Sigmoid colon (tissue), 7 donors: ENCODE measurements at places on chromosomes 3 and 15. TPM values are rescaled to one million over a fixed set of nuclear protein-coding genes. Genes with fewer than 3 reads are reported as not detected.

DNA sequence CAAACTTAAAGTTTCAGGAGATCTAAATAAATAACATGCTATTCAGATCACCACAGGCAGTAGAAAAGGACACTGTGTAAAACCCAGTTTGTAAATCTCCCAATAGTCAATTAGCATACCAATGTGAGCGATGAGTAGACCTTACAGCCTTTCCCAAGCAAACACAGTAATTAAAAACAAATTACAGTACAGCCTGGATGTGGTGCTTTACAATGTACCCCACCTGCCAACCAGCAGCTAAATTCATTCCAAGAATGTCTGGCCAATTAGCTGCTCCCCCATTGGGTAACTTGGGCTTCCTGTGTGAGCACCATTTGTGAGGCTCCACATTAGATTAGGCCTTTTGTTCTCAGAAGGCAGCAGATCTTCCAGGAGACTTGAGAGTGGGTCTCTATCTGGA lies 635.0 kb downstream of the TBL1XR1 start:
- H3K4me1 ChIP-seq = no peaks in the 10 kb centered on the region
- no peak for DNase-seq
- no peak overlapping the region for H3K4me3 ChIP-seq
- H3K36me3 ChIP-seq = no peaks in the 10 kb centered on the region
- H3K27ac ChIP-seq = no peak overlapping the region
- H3K27me3 ChIP-seq = no peaks in the 10 kb centered on the region

DNA sequence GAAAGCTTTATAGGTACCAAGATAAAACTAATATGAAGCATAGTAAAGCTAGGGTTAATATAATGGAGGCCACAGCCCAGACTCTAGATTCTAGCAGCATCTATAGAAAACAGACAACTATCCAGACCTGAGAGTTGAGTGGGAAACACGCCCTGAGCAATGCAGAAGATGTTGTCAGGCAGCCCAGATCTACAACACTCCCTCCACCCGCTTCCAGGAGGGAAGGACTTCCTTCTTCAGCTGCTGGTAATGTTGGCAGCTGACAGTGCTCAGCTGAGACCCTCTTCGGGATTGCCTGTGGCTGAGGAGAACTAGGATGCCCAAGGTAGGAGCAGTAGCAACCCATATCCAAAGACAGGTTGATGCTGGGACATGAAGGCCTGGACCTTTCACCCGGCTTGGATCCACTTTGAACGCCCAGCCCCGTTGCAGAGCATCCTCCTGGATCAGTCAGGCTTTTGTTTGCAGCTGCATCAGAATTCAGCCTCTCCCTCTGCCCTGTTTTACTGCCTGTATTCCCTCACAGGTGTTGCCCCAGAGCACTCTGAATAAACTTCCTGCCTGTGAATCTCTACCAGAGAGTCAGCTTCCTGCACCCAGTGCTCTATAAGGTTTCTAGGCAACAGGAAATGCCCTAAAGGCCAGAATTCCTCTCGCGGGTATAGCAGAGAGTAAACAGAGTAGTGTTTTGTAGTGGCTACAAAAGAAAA lies 174.7 kb upstream of the IL12A start:
- DNase-seq = no peak
- H3K27me3 ChIP-seq = no peaks in the 10 kb centered on the region

DNA sequence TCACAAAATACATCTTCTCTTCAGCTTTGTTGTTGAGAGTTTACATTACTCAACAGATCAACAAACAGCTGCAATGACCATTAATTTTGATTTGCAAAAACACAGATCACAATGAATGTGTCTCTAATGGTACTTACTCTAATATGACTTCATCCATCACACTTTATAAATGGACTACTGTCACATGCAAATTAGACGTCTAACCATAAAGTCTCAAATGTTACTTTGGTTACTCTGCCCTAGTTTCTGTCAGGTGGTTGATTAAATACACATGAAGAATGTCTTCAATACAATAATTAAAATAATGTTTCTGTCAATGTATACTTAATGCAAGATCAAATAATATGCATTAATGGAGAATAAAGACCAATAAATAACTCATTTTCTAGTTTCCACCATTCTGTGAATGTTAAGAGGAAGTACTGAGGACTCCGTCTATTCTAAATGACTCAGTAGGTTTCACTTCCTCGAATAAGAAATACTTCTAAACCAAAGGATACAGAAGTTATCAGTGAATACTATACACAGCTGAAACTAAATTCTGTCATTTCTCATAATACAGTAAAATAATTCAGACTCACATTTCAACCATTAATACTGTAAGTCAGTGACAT lies 145.8 kb downstream of the CBLB start:
- no peak for DNase-seq
- no peak overlapping the region for H3K4me3 ChIP-seq
- H3K27ac ChIP-seq = no peak overlapping the region
- H3K27me3 ChIP-seq = no peaks in the 10 kb centered on the region
- peaks cover 6% of the 10 kb centered on the region for H3K36me3 ChIP-seq
- no peaks in the 10 kb centered on the region for H3K4me1 ChIP-seq

DNA sequence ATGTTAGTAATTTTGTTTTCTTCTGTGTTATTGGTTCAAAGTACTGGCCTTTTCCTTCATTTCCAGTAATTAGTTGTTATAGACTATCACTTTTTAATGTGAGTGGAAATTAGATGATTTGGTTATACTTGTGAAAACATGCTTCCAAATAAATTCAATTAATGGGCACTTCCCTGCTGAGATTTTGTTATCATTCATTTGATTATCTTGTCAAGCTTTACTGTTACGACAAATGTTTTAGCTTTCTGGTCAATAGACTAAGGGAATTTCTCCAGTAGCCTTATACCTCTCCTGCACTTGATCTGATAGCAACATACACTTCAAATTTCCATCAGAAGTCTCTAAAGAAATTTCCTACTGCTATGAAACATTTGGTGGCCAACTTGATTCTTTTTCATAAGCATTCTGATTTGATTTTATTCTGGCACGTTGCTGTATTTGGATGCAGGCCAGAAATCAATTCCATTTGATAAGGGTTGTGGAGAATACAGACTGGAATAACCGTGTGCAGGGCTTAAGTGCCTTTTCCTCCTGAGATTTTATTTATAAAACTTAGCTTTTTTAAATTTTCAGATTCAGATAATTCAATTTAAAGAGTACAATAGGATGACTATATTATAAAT lies 573.8 kb upstream of the NAALADL2 start:
- H3K36me3 ChIP-seq = no peaks in the 10 kb centered on the region
- DNase-seq = no peak
- H3K4me1 ChIP-seq = no peaks in the 10 kb centered on the region
- no peak overlapping the region for H3K27ac ChIP-seq
- no peaks in the 10 kb centered on the region for H3K27me3 ChIP-seq
- no peak overlapping the region for H3K4me3 ChIP-seq

- H3K27ac ChIP-seq = no peak overlapping the region
- no peaks in the 10 kb centered on the region for H3K36me3 ChIP-seq
- DNase-seq = peak; percentile 59
- H3K27me3 ChIP-seq = peaks cover 9% of the 10 kb centered on the region
- no peak overlapping the region for H3K4me3 ChIP-seq
These were observed 48.8 kb downstream of the EPHB3 start for GRCh38 chr3:184610245-184610871.

DNA sequence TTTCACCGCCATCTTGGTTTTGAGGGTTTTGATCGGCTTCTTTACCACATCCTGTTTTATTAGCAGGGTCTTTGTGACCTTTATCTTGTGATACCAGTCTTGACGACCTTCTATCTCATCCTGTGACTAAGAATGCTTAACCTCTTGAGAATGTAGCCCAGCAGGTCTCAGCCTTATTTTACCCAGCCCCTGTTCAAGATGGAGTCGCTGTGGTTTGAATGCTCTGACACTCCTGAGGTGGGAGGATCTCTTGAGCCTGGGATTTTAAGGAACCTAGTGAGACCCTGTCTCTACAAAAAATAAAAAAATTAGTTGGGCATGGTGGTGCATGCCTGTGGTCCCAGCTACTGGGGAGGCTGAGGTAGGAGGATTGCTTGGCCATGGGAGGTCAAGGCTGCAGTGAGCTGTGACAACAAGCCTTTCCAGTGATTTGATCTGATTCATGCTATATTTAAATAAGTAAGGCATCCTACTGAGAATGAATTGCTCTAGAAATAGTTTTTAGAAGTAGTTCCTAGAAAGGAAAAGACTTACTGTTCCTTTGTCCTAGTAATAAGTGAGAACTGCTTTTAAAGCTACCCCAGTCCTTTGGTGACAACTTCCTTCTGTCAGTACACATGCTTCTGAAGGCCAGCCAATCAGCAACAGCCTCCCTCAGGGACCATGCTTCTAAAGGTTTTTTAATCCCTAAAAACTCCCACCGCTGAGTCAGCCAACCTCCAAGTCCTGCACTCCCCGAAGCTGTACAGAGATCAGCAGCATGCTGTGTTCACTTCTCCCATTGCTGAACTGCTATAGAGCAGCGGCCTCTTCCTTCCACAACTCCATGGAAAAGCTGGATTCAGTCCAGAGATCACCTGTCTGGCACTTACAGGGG lies 9.1 kb upstream of the CEMIP start:
- H3K4me3 ChIP-seq = no peak overlapping the region
- no peaks in the 10 kb centered on the region for H3K36me3 ChIP-seq
- no peaks in the 10 kb centered on the region for H3K27me3 ChIP-seq
- no peak overlapping the region for H3K27ac ChIP-seq
- H3K4me1 ChIP-seq = no peaks in the 10 kb centered on the region

DNA sequence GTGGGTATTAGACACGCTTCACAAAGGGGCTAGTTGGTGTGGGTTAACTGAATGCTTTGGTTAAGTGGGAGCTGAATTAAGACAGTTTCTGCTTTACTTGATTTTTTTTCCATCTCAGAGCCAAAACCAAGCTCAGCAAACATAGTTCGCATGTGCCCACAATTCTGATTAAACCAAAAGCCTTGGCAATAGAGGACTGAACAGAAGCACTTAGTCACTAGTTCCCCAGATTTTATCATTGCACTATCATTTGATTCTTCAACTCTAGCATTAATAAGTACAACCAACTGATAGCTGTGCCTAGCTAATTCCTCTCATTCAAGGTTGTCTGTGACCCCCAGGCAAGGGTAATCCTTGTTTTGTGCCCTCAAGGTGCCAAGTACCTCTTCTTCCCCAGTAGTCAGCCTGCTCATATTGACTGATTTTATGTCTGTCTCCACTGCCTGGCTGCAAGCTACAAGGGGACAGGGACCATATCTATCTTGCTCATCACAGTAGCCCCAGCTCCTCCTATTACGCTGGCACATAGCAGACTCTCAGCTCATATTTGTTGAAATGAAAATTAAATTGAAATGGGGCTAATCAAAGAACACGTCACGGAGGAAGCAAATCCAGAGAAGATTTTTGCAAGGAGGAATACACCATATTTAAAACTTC lies 9.9 kb upstream of the ARHGEF3 start:
- no peak for DNase-seq
- no peaks in the 10 kb centered on the region for H3K36me3 ChIP-seq
- H3K4me3 ChIP-seq = no peak overlapping the region

DNA sequence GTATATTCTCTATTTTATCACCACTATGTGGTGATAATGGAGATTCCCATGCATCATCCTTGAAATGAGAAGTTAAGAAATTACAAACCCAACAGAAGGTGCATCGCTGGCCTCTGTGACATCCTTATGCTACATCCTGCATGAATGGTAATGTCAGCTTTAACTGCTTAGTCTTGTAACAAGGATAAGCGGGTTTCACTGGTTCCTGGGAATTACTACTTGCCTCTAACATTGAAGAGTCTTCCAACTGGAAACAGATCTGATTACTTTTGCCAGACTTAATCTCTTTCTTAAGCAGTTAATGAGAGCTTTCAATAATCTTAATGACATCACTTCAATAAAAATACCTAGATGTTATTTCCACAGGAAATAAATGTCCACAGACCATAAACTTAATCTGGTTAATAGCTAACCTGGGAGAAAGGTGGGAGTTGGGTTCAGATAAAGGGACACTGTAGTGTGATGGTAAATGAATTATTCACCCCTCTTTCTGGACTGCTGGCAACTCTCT lies 44.0 kb downstream of the FMN1 start:
- H3K4me1 ChIP-seq = no peaks in the 10 kb centered on the region
- H3K27me3 ChIP-seq = no peaks in the 10 kb centered on the region
- no peaks in the 10 kb centered on the region for H3K36me3 ChIP-seq
- no peak overlapping the region for H3K27ac ChIP-seq
- no peak overlapping the region for H3K4me3 ChIP-seq

DNA sequence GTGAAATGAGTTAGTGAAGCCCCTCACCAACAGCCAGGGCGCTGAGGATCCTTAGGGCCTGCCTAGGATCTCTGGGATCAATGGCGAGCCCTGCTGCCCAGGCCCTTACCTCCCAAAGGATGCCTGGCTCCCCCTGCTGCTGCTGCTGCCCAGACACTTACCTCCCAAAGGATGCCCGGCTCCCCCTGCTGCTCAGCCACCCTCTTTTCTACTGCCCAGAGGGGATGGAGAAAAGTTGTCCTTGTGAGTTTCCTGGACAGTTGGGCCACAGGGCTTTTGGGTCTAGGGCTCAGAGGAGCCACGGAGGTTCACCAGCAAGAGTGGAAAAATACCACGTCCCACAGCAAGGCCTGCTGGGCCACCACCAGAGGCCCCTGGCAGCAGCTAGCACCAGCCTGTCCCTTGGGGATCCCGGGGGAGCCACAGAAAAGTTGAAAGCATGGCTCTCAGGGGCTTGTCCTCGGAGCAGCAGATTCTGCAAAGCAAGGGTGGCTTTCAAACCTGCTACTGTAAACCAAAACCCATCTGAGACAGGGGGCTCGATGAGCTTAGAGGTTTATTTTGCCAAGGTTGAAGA lies 59.4 kb downstream of the SLC6A6 start:
- H3K4me3 ChIP-seq = no peak overlapping the region
- no peak for DNase-seq
- peaks cover 9% of the 10 kb centered on the region for H3K36me3 ChIP-seq
- peaks cover 14% of the 10 kb centered on the region for H3K4me1 ChIP-seq
- no peak overlapping the region for H3K27ac ChIP-seq

GRCh38 chr3:178062126-178062525 lies 474.1 kb upstream of the KCNMB2 start:
- no peaks in the 10 kb centered on the region for H3K36me3 ChIP-seq
- H3K4me3 ChIP-seq = no peak overlapping the region
- no peaks in the 10 kb centered on the region for H3K27me3 ChIP-seq
- no peak for DNase-seq
- no peak overlapping the region for H3K27ac ChIP-seq
- H3K4me1 ChIP-seq = peaks cover 37% of the 10 kb centered on the region

Gene CD200R1
- total RNA-seq = 1.4 TPM

Gene IQSEC1
- 28.0 TPM for total RNA-seq

Gene ITIH1
- not detected for total RNA-seq

Gene ECE2
- 2.9 TPM for total RNA-seq

Gene TMCO5A
- not detected for total RNA-seq

Gene GJD2
- total RNA-seq = not detected

Gene EIF5A2
- 7.5 TPM for total RNA-seq

Gene SPTBN5
- 0.36 TPM for total RNA-seq
